ENCODE measurements at places on chromosomes 3 and 15.

- no peak for DNase-seq
Observed at GRCh38 chr3:141767066-141767465, 3.9 kb downstream of the GRK7 start.

GRCh38 chr3:102132370-102132769 is 283.1 kb downstream of the NFKBIZ start:
- DNase-seq = no peak

DNA sequence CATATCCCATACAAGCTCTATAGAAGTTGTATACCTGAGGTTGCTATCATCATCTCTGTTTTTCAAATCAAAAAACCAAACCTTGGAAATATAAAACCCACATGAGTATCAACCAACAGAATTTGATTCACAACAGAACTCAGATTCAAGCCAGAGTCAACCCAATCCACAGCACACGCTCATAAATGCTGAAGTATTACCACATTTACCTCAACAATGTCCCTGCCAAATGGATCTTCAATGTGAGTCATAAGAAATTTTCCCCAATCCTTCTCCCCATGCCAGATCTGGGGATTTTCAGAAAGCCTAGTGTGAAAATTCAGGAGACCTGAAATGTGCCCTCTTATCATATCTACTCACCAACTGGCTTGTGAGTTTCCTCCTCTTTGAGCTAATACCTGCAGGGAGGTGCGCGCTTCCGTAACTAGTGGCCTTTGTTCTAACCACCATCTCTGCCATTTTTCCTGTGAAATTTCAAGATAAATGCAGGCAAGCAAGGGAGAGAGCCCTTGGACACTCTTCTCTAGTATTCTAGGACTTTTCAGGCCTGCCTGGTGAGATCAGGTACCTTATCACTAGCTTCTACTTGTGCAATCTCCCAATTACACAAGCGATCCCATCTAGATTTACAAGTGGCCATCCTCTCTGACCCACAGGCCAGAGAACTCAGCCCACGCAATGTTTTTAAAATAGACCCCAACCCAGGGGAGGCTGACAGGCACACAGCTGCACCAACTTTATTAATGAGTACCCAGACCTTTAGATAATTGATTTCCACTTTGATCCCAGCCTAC is 1076.9 kb upstream of the CFAP20DC start:
- peak; percentile 79 for DNase-seq

DNA sequence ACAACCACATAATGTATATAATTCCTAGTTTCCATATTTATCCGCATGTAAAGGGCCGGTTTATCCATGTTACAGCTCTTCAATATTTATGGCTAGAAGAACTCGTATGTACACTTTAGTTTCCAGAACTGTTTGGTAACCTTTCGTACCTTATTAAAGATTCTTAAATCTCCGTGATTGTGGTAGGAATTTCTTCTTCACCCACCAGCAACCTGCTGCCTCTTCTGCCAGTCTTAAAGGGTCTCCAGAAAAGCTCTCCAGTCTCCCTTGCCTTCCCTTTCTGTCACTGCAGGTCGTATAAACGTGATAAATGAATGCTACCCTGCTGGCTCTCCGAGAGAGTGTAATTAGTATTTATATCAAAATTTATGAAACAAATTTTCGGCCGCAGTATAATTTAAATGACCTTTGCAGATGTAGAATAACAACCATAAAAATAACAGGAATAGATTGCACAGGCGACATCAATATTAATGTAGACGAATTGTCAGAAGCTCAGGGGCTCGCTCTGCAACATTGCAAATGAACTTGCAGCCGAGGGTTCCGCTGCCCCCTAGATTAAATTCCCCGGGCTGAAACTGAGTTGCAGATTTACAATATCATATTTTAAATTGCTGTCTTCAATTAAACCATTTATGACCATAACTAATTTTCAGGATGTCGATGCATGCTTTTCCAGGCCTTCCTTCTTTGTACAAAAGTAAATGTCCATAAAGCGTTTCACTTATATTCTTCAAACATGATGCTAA is 5.4 kb downstream of the ZIC1 start:
- no peak for DNase-seq

DNA sequence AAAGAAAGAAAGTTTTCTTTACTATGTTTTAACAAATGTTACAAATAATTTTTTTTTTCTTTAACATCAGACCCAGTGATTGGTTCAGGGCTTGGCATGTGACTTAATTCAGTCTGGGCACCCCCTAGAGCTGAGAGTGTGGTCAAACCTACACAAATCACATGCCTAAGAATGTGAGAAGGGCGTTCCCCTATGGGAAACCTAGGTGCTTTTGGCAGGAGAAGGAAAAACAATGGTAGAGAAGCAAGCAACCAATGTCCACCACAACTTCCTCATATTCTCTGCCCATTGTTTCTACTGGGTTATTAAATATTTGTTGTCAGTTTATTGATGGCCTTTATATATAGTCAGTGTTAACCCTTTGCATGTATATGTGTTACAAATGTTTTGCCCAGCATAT is 21.4 kb upstream of the PIAS1 start:
- no peak for DNase-seq

All from trophoblast cell (in vitro differentiated cells and primary cell).